ENCODE measurements at places on chromosomes 13 and 19.
A peak's percentile ranks its signal among the peaks of the same experiment; 100 is the strongest.

- peak; percentile 77 for DNase-seq
Measured at GRCh38 chr19:36060430-36060829, 5.7 kb downstream of the WDR62 start.

DNA sequence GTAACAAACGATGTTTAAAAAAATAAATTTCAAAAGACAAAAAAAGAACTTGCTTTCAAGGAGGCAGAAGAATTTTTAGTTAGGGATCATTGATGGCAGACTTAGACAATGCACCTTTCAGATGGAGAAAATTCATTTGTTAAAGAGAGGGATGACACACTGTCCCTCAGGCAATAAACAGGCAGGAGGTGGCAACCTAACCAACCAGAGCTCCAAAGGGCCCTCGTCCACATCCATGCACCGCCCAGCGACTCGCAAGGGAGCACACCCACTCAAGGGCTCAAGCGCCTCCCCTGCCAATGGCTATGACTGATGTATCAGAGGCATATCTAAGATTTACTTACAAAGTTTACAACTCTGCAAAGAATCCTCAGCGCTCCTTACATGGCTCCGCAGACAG, 81.9 kb downstream of the TUBGCP3 start:
- DNase-seq = no peak

DNA sequence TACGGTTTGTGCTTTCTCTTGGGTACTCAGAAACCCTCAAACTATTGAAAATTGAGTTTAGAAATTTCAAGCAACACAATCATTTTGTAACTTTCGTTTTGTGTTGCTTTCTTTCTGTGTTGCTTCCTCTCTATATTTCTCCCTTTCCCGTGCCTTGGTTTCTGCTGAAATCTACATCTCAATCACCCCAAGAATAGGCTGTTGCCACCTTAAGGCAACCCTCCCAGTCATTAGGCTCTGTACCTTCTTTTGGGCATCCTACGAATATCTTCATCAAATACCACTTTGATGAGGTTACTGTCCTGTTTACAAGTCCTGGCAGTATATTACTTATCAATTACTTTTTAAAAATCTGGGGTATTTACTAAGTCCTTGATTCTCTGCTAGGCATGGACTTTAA, 621.6 kb downstream of the GPC6 start:
- no peak for DNase-seq

DNA sequence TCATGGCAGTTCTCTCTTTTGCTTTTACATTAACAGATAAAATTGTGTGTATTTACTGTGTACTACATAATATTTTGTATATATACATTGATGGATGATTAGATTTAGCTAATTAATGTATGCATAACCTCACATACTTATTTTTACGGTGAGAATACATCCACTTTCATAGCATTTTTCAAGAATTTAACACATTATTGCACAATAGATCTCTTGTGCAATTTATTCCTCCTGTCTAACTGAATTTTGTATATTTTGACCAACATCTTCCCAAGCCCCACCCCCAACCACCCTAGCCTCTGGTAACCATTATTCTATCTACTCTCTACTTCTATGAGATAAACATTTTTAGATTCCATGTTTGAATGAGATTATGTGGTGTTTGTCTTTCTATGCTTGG, 194.7 kb downstream of the RBM26 start:
- no peak for DNase-seq

DNA sequence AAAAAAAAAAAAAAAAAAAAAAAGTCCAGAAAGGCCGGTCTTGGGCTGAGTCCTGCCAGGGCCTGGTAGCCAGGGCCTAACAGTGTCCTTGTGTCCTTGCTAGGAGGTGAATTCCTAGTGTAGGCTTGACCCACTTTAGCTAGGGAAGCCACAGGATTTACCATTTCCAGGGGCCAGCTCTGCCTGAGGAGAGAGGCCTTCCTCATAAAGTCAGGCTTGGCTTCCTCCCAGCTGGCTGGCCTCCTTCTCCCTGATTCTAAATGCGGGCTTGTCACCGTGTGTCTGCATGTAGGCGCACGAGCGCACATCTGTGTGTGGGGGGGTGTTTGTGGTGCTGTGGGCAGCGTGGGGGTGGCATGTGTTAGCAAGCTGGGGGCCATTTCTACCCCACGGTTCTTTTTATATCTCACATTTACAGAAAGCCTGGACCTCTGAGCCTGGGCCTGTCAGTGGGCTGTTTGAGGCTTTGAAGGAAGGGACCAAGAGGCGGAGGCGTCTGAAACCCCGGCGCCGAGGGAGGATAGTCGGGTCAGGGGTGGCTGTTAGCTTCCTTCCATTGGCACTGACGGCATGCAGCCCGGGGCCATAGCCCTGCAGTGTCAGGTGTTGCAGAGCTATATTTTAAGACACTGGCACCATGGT, 31.7 kb downstream of the IER2 start:
- no peak for DNase-seq

DNA sequence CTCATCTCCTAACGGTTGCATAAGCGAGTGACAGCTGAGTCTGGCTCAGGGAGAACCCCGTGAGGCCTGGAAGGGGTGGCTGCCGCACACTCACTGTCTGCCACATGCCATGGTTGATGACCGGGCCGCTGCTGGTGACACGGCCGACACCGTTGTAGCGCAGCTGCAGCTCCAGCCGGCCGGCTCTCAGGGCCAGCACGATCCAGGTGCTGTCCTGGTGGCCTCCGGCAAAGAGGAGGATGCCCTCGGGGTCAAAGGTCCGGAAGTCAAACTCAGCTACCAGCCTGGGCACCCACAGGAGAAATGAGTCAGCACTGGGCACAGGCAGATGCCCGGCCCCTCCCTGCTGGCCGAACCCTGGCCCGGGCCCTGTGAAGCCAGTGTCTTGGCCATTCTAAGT, 31.7 kb downstream of the GAS6 start:
- no peak for DNase-seq

DNA sequence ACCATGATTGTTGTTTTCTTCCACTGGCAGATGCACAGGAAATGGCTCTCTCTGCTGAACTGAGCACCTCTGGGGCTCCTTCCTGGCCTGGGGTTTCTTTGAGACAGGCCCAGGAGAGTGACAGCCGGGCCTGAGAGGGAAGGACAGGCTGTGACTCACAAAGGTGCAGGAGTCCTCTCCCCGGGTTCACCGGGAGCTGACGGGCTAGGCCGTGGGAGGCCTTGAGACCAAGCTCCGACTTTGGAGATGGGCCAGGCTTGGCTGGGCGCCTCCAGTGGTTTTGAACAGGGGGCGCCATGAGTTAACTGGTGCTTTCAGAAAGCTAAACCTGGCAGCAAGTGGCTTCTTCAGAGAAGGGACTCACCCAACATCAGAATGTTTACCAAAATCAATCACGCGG, 143.4 kb downstream of the URI1 start:
- no peak for DNase-seq

DNA sequence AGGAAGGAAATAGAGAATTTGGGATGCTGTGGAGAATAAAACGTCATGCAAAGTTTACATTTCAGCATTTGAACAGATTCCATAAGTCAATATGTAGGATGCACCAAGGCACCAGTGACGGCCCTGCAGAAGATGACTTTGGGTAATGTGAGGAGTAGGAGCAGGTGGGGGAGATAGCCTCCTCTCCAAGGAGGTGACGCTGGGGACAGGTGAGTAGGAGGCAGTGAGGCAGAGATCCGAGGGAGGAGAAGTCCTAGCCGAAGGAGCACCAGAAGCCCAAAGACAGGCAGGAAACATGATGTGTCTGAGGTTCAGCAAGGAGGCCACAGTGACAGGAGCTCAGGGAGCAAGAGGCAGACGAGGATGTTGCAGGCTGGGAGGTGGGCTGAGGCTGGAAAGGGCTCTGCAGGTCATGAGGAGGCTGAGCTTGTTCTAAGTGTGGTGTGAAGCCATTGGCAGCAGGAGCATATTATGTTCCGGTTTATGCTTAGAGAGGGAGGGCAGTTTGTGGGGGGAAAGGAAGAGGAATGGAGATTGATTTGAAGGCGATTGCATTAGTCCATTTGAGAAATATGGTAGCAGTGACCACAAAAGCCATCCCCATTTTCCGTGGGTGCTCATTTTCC, 55.7 kb upstream of the C1QTNF9 start:
- DNase-seq = no peak

- DNase-seq = peak; percentile 39
Measured at GRCh38 chr13:98171900-98172589, 5.0 kb downstream of the RNF113B start.

GRCh38 chr13:59671881-59672280, 491.8 kb downstream of the DIAPH3 start:
- DNase-seq = no peak

GRCh38 chr19:31269425-31270127, 79.7 kb downstream of the TSHZ3 start:
- DNase-seq = no peak

DNA sequence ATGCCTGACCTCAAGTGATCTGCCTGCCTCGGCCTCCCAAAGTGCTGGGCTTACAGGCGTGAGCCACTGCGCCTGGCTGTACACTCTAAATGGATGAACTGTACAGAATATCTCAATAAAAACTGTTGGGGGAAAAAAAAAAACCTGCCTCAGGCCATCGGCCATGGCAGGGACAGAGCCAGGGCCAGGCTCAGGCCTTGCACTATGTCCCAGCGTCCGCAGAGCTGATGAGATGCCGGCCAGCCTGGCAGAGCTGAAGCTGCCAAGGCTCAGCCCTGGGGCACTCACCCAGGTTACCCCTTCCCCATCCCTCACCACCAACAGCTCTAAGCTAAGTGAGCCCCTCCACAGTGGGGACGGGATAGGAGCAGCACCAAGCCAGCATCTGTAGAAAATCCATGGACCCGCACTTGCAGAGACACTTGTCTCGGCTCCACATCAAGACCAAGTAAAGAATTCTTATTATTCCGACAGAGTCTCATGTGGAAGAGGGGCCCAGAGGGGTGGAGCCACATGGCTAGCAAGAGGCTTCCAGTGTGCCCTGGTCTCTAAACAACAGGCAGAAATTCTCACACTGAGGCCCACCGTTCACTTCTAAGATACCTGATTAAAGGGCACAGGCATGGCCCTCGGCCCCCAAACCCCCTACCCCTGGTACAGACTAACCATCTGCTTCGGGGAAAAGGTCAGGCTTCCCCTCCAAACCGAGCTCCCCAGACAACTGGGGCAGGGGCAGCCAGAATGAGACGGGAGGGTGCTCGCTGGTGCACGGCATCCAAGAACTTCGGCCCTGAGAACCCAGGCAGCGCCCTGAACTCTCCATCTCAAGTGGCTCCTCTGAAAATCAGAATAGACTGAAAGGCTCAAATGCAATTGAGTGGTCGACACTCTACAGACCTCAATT, 5.8 kb downstream of the PPP6R1 start:
- no peak for DNase-seq

DNA sequence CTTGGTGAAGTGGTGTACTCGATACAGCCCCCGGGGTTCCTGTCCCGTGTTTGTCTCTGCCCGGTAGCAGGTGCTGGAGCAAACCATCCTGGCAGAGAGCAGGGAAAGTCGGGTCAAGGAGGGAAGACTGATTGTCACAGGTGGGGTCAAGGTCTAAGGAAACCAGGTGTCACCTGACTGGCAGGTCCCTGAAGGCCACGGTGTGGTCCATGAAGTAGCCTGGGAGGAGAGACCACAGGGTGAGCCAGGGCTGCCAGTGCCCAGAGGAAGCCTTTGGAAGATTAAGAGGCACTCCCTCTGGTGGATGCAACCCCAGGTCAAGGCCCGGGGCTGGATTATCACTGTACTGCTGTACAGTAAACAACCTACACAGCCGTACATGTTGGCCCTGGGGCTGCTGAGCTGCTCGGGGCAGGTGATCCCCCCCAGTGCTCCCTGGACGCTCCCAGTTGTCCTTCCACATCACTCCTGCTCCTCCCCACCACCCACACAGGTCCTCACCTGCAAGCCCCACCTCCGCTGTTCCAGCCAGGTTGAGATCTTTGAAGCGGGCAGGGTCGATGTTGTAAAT, 6.0 kb upstream of the CCER2 start:
- DNase-seq = no peak

GRCh38 chr13:95524264-95524901, 28.1 kb upstream of the CLDN10 start:
- DNase-seq = no peak

- no peak for DNase-seq
Measured at GRCh38 chr19:55434356-55434919, 8.7 kb downstream of the SHISA7 start.

- DNase-seq = no peak
Measured at GRCh38 chr19:45251452-45252354, 632 bp downstream of the MARK4 start.

DNA sequence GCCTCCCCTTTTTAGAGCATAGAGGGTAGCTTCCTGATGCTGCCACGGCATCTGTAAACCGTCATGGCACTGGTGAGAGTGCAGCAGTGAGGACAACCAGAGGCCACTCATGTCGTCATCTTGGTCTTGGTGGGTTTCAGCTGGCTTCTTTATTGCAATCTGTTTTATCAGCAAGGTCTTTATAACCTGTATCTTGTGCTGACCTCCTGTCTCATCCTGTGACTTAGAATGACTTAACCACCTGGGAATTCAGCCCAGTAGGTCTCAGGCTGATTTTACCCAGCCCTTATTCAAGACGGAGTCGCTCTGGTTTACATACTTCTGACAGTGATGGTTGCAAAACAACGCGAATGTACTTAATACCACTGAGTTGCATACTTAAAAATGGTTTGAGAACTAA, 14.4 kb upstream of the FBN3 start:
- DNase-seq = no peak

DNA sequence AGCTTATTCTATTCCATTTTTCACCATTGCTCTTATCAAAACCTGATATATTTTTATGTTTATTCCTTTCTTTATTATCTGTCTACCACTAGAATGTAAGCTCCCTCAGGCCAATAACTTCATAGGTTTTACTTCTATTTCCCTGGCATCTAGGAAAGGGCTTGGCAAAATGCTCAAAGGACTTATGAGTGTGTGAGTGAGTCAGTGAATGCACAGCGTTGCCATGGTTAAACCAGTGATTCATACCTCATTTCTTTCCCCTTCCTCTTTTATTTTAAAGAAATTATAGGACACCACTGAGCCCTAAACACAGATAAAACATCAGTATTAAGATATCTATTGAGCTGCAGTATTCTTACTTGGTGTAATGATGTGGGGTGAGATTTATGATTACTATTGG, 162.1 kb downstream of the GPC6 start:
- no peak for DNase-seq

DNA sequence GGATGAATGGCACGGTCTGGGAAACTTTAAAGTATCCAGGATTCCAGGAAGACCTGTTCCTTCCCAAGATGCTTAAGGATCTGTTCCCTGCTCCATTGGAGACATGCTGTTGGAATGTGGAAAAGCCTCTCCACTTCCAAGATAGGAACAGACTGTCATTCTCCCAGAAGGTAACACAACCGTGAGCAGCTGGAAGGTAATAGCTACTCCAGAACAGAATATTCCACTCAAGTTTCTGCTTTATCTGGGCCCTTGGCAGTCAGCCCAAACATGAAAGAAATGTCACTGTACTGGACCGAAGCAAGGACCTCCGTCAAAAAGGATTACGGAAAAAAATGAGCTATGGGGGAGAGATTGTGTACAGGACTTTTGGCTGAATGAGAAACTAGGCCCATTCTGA, 420.9 kb upstream of the NBEA start:
- DNase-seq = no peak

DNA sequence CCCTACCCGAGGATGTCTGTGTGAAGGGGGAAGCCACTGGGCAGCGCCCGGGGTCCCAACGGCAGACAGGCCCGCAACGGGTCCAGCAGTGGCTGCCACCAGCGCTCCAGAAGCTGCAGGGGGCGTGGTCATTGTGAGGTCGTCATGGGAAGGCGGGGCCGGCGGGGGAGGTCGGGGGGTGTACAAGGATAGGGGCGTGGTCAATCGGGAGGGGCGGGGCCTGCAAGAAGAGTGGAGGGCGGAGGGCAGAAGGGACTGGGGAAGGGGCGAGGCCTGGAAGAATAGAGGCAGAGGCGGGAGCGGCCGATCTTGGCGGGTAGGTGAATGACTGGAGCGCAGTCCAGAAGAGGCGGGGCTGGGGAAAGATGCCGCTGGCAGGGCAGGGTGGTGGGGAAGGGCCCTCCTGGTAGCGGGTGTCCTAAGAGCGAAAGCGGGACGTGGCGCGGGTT, 4.4 kb downstream of the FUZ start:
- DNase-seq = peak; percentile 89

Measured in substantia nigra (tissue), 51 donors.